ENCODE measurements at places on chromosomes 11 and 22.

GRCh38 chr22:28029201-28029948 lies 110.3 kb upstream of the PITPNB start:
- DNase-seq, result no peak

GRCh38 chr11:134642206-134642605 lies 230.2 kb upstream of the B3GAT1 start:
- DNase-seq, result no peak

GRCh38 chr11:122796128-122796717 lies 42.1 kb upstream of the CRTAM start:
- DNase-seq, result peak; percentile 79

DNA sequence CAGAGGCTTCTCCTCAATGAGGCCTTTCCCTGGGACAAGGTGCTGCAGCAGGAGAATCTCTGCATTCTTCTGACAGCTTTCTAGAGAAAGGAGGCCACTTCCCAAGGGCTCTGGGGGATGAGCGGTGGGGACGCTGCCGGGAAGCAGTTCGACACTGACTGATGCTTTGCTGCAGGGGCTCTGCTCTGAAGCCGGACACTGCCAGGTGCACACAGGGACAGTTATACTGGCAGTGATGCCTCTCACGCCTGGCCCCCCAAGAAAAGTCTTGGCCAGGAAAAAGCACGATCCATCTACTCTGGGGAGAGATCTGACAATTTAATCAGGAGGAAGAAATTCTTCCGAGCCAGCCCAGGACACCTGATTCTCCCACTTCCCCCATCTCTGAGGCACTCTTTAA lies 456.9 kb downstream of the OPCML start:
- DNase-seq, result no peak

DNA sequence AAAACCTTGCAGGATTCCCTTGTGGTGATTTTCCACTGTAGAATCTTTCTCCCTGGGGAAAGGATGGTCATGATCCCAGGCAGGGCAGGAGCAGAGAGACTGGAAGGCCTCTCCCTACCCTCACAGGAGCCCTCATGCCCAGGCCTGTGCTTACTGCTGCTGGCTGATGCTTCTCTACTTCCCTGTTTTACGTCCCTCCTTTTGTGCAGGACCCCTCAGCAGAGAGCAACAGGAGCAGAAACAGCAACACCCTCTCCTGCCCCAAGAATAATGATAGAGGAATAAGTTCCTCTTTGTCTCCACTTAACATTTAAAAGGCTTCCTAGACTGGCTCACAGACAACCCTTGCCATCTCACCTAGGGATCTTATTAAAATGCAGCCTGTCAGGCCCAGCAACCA lies 3.6 kb downstream of the ISX start:
- DNase-seq, result no peak

GRCh38 chr22:44399906-44400762 lies 87.4 kb upstream of the SHISAL1 start:
- DNase-seq, result no peak
